ENCODE measurements at places on chromosomes 5 and 9.

DNA sequence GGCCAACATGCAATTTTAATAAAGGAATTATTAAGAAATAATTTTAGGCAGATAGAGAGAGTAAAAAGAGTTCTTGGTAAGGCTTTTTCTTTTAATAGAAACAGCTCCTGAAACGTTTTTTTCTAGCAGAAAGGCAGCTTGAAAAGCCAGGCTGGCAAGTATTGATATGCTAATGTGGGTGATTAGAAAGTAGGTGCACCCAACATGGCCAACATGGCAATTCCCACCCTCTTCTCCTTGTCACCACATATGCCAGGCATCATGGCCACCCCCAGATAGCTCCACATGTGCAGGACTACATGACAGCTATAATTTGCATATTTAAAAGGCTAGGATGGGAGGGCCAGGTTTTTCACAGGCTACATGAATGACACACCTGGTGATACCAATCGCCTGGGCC is 615.2 kb downstream of the PTPRD start:
- DNase-seq: no peak

- DNase-seq: no peak
Observed at GRCh38 chr5:53601570-53601969, 41.1 kb downstream of the NDUFS4 start.

DNA sequence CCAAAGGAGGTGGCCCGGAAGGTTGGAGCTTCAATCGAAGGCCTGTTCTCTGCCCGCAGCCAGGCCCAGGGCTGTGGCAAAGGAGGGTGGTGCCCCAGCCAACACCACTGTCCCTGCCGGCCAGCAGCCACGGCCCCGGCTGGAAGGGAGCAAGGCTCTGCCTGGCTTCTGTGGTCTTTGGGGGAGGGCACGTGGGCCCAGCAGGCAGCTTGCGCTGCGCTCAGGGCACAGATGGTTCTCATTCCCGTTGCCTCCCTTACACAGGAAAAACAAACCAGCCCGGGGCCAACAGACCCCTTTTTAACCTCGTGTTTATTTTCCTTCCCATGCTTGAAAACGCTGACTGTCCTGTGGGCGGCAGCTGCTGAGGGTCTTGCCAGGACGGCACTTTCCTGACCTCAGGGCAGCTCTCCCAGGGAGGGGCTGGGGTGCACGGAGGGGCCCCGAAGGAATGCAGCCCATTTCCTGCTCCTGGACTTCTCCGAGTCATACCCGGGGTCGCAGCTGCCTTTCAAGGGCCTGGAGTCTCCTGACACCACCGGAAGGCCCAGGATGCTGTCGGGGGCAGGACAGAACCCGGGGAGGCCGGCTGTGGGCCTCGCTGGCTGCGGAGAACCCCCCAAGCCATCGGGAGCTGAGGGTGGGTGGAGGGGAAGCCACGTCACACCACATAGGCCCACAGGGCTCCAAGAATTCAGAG is 1.1 kb upstream of the GPSM1 start:
- DNase-seq: no peak

DNA sequence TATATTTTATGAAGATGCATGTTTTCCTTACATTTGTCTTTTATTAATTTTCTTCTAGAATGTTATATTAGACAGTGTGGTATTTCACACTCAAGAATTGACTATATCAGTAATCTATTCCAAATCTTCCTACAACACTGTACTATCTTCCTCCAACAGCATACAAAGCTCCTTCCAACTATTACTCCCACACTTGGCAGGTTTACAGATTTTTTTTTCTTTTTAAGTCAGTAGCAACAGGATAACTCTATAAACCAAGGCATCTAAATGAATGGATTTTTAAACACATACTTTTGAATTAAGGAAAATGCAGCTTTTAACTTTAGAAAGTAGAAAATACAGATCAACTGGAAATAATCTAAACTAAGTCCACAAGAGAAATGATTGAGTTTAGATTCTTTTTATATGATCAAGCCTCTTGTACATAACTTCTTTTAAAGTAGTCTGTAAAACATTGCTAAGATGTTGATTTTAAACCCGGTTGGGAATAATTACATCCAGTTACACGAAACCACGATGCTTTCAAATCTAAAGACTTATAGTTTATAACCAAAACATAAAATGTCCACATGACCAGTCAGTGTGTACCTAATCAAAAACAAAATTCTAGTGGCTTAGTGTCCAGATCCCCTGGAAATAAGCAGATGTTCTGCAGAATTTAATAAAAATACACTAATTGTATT is 281.6 kb downstream of the ADAMTS6 start:
- no peak for DNase-seq

DNA sequence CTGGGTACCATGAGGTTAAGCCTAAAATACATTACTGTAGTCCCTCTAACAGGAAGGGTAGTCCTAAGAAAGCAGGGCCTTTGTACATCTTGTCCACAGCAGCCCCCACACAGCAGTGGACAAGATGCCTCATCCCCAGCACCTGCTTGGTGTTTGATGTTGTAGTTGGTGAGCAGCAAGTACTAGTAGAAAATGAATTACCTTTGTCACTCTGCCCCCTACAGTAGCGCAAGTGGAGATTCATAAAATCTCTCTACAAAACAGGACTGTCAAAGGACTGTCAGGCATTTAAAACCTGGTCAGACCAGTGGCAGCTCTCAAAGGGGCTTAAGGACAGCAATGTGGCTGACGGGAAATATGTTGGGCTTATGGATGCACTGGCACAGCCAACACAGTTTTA is 122.5 kb downstream of the TMEM174 start:
- DNase-seq: peak; percentile 5

GRCh38 chr9:89022902-89023301 is 31.6 kb downstream of the S1PR3 start:
- no peak for DNase-seq

DNA sequence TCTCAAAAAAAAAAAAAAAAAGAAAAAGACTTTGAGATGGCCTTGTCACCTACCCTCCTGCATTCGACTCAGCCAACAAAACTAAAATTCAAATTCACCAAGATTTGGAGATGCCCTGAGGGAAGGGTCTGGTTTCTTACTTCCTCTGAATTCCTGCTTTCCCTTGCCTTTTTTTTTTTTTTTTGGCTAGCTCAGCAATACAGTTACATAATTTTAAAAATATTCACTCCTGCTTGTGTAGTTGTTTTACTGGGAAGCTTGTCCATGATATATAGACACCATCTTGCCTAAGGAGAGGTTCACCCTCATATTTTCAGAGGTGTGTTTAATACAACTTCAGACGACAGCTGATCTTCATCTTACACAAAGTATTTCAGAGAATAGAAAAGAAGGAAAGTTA is 21.3 kb upstream of the SERINC5 start:
- DNase-seq: no peak

DNA sequence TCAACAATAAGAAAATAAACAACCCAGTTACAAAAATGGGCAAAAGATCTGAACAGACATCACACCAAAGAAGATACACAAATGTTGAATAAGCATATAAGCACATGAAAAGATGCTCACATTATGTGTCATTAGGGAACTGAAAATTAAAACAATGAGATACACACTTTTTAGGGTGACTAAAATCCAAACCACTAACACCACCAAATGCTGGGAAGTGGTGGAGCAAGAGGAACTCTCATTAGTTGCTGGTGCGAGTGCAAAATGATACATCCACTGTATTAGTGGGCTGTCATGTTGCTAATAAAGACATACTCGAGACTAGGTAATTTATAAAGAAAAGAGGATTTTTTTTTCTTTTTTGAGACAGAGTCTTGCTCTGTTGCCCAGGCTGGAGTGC is 329.1 kb downstream of the TMEM38B start:
- no peak for DNase-seq

DNA sequence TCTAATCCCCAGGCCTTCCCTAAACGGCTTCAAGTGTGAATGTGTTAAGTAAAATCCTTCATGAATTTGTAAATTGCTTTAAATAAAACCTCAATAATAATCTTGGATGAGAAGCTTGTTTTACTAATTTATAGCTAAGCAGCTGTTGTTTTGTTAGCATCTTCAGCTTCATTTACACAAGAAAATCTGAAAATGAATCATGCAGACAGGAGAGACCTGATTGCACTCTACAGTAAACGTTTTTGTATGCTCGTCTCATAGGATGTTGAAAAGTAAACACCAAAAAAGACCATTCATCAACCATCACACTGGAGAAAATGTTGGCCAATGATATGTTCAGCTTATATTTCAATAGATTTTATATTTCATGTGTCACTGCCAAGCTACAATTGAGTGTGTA is 40.4 kb upstream of the MAP3K1 start:
- DNase-seq: no peak
